ENCODE measurements at places on chromosomes 7 and 10.

- no peak for DNase-seq
Observed at GRCh38 chr10:14815681-14816080, 22.2 kb downstream of the CDNF start.

DNA sequence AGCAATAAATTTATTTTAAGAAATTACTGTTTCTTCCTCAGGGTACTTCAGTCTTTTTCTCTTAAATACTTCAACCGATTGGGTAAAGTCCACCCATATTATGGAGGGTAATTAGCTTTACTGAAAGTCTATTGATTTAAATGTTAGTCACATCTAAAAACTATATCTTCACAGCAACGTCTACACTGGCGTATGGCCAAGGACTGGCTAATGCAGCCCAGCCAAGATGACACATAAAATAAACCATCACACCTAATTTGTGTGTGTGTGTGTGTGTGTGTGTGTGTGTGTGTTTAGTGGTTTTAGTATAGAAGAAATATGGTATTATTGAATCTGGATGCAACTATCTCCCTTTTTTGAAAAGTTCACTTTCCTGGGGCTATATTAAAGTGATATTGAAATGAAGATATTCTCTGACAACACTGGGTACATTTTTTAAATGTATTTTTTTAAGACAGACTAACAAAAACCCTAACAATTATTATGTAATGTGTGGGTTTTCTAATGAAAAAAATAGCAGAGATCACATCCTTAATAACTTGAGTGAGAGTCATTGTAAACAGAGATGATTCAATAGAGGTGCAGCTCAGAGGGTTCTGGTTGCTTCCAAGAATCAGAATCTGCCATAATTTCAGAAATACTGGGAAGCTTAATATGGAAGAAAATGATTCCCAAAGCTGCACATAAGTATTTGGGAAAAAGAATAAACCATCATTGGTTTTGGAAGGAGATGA, 584.2 kb upstream of the MBL2 start:
- no peak for DNase-seq

DNA sequence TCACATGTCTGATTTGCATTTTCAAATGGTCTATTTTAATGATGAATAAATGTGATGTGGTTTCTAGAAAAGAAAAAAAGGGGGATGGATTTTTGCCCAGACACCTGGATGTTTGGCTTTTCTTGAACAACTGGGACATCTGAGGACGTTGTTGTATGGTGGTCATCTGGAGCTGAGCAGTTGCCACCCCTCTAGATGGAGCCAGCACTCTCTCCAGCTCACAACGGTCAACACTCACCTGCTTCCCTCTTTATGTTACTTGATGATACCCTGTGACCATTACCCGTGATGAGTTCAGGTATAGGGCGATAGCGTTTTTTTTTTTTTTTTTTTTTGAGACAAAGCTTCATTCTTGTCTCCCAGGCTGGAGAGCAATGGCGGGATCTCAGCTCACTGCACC, 30.1 kb upstream of the PAXIP1 start:
- no peak for DNase-seq

DNA sequence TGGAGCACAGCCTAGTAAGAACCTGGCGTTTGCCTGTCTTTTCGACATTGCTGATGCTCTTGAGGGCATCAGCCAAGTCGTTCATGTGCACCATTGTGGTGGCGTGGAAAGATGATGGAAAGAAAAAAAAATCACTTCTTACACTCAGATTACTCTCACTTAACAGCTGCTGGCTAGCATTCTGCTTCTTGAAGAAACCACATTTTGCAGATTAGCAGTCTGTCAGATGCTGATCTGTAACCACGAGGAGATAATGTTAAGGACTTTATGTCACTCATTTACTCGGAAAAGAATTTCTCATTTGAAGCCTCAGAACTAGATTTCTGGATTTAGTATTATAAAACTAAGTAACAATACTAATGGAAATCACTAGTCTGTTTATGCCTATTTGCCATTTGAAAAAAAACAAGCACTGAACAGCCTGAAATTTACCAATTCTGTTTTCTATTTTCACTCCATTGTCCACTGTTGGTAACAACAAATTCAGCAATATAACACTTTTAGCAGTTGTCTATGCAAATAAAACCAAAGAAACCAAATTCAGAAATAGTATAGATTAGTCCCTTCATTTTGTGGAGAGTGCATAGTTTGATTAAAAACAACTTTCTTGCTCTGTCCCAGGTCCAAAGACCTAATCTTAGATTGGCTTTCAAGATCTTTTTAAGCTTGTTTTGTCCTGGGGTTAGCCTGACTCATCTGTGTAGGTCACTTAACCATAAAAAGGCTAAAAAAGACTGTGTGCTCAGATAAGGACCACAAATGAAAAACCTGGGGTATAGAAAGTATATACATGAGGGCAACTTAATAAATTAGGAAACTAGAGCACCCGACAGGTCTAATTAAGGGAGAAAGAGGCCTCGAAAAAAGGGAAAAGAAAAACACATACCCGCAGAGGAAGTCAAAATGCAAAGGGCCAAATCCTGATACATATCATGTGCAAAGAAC, 67.5 kb downstream of the NT5C2 start:
- DNase-seq = no peak

DNA sequence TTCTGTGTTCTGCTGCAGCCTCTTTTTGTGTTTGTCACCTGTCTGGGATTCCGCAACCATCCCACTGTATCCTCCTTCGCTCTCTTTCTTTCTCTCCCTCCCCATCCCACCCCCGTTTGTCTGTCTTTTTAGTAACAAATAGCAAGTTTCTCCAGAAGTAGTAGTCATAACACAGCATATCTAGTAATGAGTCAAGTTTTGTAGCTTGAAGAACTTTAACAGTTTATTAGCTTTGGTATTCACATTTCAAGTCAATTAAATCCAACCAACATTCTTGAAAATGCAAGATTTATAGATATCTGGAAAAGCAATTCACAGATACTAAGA, 154.1 kb upstream of the MTPN start:
- DNase-seq = no peak

GRCh38 chr7:48471196-48471595, 299.9 kb downstream of the ABCA13 start:
- no peak for DNase-seq

DNA sequence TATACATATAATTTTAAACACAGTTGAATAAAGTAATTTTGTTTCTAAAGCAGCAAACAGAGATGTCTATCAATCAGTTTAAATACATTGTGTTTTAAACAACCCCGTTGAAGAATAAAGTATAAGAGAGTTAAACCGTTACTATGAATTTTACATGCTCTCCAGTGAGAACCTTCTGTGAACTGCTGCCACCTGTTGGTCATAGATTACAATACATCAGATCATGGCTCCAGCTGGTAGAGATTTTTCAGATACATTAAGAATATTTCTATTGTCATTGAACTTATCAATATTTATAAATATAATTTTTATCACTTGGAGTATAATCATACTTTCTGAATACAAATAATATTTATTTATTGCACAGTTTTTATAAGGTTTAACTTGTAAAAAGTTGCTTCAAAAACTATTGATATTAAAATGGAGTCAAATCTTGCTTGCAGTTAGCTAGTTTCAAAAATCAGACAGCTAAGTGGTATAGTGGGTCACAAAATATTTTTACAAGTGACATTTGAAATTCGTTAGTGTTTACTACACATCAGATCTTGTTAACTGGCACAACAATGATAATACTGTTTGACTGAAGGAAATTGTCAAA, 561.2 kb upstream of the PHF14 start:
- DNase-seq = peak; percentile 30

- no peak for DNase-seq
Observed at GRCh38 chr10:44398747-44399658, 14.1 kb upstream of the CXCL12 start.

DNA sequence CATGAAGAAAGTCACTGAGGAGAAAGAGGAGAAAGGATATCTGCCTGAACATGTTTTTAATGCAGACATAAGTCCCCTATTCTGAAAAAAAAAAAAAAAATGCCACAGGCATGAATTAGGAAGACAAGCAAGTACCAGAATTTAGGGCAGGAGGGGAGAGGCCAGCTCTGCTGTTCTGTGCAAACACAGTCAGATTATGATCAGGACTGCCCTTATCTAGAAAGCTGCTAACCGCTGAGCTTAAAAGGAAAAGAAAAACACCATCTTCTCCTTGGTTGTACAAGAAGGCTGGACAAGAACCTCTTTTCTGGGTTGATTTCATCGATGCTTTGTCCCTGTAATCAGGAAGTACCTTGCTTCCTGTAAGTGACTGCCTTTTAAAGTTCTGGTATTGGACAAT, 15.3 kb upstream of the PWWP2B start:
- DNase-seq = no peak

GRCh38 chr7:80284855-80285254, 150.2 kb downstream of the GNAI1 start:
- no peak for DNase-seq

GRCh38 chr10:75852851-75853484, 421.5 kb downstream of the LRMDA start:
- no peak for DNase-seq

DNA sequence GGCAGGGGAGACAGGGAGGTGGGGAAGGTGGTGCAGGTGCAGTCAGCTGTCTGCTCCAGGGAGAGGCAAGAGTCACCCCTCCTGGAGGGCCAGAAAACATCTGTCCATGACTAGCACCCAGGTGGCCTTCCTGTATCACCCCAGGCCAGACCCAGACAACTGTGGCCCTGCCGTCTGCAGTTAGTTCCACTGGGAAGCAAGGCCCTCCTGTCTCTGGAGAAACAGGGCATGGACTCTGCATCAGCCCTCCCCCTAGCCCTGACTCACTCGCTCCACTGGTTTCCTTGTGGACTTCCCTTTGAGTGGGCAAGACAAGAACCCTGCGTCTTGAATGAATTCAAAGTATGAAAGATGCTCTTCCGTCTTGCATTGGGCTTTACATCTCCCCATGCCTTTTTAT, 12.6 kb downstream of the TBATA start:
- DNase-seq = no peak

GRCh38 chr10:70348228-70348850, 34.1 kb downstream of the LRRC20 start:
- DNase-seq = no peak

DNA sequence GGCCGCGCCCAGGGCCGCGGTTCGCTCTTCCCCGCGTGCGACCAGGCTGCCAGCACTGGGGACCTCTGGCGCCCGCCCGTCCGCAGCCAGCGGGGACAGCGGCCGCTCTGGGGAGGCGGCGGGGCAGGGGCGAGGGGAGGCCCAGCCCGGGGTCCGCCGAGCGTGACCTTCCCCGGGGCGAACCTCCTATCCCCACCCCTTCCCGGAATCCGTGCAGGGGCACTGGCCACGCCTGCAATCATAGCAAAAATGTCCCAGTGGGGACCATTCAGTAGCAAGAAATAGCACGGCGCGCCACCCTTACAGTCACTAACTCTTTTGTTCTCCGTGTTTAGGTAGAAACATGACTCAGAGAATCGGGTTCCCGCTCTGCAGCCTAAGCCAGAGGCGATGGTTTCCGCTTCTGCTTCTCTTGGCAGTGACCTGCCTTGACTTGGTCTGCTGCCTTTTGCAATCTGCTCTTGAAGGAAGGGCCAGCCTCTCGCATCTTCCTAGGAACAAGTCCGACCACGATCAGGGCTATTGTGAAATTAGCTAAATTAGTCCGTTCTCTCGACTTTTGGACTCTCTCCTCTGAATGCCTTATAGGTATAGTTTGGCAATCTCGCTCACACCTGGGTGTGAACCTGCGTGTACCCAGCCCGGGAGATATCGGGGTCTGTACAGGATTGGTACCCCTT, 79.3 kb upstream of the ACBD5 start:
- DNase-seq = no peak

GRCh38 chr10:60666221-60666620, 112.1 kb upstream of the CDK1 start:
- DNase-seq = no peak

DNA sequence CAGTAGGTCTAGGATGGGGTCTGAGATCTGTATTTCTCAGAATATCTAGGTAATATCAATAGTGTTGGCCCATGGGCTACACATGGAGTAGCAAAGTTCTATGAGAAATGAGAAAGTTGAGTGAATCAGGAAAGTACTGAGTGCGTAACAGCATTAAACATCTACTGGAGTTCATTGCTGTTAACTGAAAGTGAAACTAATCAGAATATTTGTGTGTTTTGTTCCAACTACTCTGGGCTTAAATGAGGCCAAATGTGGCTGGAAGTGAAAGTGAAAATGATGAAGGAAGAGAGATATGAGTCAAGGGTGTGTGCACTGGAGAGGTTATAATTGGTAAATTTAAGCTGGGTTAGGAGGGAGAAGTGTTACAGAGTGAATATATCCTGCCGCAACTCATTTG, 46.5 kb downstream of the TMEM106B start:
- peak; percentile 7 for DNase-seq

DNA sequence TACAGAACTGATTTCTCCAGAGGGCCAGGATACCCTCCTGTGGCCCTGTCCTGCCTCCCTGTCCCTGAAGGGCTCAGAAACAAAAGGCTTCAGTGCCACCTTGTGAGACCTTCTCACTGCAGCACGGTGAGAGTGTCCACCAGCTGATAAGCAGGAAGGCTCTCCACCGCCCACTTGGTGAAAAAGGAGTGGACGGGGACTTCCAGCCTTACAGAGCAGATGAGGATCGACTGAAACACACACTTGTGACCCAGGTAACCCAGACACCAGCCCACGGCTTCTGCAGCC, 330.1 kb downstream of the GRID1 start:
- DNase-seq = no peak

DNA sequence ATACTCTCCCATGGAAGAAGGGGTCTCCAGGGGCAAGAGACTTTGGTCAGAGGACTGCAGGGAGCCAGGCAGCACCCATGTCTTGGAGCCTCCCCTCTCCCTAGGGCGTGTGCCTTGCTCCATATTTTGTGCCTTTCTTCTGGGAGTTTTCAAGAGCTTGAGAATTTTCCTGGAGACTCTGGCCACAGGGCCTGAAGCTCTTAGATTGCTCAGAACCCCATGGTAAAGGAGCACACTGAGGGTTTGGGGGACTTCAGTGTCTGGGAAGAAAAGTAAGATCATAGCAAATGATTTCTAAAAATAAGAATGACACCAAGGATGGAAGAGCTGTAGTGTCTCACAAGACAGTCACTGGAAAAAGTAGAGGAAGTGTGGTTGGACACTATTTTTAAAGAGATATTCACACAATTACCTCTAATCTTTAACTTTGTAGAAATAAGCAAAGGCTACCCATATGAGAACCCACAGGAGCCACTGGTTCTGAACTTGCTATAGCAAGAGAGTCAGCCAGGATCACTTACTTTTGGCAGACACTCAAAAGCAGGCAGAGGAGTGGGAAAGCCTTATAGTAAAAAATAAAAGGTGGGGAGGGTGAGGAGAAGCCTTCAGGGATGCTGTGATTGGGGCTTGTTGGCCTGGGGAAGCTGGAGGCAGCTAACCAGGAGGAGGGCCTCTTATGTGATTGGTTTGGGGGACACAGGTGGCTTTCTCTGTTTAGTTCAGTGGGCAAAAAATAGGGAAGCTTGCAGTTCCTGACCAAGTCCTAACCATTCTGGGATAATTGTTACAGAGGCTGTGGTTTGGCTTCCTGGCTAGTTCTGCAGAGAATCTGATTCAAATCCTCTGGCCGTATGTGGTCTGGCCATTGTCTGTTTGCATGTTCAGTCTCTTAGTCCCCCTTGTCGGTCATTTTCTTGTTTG, 5.1 kb upstream of the CSGALNACT2 start:
- DNase-seq = no peak

Data from HepG2 (cell line).